ENCODE measurements at places on chromosomes 12 and 14. TPM values are rescaled to one million over a fixed set of nuclear protein-coding genes. Genes with fewer than 3 reads are reported as not detected.
A peak's percentile ranks its signal among the peaks of the same experiment; 100 is the strongest.

DNA sequence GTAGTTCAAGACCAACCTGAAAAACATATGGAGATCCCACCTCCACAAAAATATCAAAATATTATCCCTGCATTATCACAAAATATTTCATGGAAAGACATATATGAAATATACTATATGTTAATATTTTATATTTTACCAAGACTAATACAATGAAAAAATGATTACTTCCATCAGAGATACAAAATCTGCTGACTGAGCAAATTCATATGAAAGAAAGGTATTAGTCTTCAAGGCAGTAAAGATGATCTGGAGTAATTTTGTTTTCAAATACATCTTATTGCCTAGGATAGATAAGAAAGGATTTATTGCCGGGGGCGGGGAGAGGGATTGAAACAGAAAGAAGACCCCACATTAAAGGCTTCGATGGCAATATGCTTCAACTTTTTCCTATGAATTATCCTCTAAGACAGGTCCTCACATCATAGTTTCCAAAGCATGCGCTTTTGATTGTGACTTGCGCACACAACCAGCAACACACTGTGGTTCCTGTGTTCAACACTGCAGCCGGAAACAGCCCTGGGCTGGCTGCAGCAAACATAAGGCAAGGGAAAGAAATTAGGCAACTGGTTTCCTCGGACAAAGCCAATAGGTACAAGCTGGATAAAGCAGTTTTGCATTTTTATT is 83.2 kb downstream of the SPPL3 start:
- DNase-seq, result no peak

- DNase-seq, result peak; percentile 93
These were observed 121.2 kb upstream of the LRIG3 start for GRCh38 chr12:59041241-59042121.

DNA sequence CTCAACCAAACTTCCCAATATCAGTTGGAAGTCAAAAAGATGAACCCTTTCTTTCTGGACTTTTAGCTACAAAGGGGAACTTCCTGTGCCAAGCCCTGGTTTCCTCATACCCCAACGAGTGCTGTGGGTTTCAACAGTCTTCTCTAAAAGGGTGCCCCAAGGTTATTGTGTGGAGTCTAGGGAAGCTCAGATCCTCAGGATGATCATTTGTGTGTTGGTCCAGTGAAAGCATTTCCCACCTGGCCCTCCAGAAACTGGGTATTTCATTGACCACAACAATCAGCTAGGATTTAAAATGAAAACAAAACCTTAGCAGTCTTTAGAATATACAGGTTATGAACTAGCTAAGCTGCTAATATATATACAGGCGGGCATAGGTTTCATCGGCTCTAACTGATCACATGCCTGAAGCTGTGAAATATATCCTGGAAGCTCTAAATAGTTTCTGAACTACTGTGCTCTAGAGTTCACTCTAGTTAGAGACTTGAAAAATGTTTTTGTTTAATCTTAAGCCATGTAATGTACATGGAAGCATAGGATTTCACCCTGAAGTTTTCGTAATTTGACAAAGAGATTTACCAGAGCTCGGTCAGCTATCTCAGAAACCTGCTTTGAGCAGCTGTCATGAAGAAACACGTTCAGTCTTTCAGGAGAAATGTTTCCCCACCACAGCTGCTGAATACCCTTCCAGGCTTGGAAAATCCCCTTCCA is 29.6 kb downstream of the P2RX4 start:
- no peak for DNase-seq

GRCh38 chr12:52514471-52515318 is 5.5 kb downstream of the KRT5 start:
- no peak for DNase-seq

GRCh38 chr12:104802208-104802607 is 155.9 kb downstream of the SLC41A2 start:
- DNase-seq, result no peak

GRCh38 chr14:50447461-50447860 is 50.8 kb upstream of the CDKL1 start:
- peak; percentile 92 for DNase-seq

GRCh38 chr12:51108136-51108535 is 24.7 kb upstream of the CSRNP2 start:
- DNase-seq, result no peak

GRCh38 chr14:100536721-100537445 is 50.3 kb downstream of the BEGAIN start:
- no peak for DNase-seq

GRCh38 chr12:79374545-79374944 is 316.2 kb downstream of the PAWR start:
- no peak for DNase-seq

GRCh38 chr14:102058146-102058545 is 28.7 kb downstream of the HSP90AA1 start:
- DNase-seq, result no peak

- DNase-seq, result no peak
These were observed 236.1 kb downstream of the AEBP2 start for GRCh38 chr12:19675361-19675760.

- no peak for DNase-seq
These were observed 21.2 kb downstream of the DGLUCY start for GRCh38 chr14:91135039-91135438.

DNA sequence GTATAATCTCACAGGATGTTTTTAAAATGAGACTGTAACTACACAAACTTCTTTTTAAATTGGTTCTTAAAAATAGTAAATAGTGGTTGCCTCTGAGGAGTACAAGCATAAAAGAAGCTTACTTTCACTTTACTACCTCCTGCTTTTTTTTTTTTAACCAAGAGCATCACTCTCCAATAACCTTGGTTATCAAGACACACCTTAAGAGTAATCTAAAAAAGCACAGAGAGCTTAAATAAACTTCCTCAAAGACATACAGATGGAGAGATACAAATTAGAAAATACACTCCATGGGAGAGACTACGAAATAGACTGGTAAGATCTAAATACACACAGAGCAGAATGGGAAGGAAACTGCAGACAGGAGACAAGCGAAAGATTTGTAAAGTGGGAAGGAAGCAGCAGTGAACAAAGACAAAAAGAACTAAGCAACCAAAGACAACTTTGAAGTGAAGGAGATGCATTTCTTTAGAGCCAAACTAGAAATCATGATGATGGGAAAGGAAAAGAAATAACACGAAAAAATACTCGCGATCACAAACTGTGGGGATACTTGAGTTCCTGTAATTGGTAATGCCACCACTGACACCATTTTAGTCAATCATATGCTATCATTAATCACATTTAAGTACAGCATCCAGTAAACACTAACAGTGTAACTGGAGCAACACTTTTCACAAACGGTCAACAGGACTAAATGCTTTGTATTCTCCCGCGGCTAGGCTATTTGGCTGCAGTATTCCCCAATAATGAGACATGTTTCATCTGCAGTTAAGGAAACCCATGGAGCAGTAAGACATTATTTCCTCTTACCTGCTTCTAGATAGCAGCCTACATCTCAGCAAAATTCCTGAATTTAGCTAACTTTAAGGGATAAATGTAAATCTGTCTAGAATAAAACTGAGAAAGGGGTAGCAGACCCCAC is 8.2 kb downstream of the SINHCAF start:
- DNase-seq, result no peak

- DNase-seq, result no peak
These were observed 44.3 kb downstream of the CCDC92 start for GRCh38 chr12:123928274-123928865.

DNA sequence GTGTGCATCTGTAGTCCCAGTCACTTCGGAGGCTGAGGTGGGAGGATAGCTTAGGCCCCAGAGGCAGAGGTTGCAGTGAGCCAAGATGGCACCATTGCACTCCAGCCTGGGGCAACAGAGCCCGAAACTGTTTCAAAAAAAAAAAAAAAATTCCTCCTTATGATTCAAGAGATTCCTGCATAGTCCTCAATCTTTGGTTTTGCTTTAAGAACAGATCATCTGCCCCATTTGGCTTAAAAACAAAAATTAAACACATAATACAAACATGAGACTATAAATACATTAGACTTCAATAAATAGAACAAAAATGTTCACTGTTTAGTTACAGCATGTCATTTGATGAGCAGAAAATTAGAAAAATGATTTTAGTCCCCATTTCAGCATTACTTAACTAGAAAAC is 131.2 kb downstream of the PAWR start:
- no peak for DNase-seq

DNA sequence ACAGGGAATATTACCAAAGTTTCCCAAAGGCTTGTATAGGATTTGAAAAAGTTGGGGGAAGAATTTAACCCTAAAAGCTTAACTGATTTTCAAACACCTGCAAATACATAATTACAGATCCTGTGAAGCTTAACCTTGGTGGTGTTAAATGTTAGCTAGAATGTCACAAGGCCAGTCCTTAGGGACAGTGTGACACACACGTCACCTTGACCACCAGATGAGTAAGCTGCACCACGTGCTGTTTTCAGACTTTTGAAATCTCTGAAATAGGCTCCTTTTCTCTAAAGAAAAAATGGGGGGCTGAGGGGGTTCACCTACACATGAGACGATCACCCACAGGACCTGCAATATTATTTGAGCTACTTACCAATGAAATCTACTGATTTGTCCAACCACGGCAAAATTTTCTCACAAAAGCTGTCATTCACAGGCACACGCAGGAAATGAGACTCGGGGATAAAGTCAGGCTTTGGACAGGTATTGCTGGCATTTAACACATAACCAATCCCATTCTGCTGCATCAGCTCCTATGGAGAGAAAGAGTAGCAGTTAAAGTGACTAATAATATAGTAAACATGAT is 75.9 kb downstream of the DUSP16 start:
- no peak for DNase-seq

DNA sequence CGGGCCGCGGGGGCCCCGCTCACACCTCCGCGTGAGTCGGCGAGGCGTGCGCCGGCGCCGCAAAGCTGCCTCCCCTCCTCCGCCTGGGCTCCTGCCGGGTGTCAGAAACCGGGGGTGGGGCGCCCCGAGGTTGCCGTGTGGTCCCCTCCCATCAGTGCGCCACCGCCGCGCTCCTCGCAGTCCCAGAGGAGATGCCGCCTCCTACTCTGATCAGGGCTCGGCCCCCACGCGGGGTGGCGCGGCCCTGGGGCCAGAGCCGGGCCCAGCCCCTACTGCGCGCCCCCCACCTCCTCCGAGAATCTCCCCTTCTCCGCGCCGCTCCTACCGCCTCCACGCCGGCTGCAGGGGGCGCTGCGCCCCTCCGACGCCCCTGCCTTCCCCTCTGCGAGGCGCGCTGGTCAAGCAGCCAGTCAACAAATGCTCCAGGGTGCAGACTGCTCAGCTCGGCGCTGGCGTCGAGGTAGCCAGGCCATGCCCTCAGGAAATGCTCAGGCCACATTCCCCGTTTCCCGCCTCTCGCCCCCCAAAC is 467 bp upstream of the JAG2 start:
- no peak for DNase-seq

DNA sequence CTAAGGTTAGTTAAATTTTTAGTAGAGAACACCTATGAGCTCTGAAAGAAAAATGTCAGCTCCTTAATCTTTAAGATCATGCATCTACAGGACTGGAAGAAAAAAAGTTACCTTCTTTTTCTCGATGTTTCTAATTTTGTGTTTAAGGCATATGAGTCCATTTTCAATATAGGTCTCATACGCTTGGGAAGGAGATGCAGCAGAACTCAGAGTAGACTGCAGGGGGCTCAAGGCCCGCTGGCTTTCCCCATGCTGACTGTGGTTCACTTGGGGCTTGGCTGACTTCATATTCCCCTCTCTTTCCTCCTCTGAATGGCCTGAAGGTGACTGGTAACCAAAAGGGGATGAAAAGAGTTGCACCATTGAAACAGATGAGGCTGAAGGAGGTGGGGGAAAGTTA is 1.5 kb downstream of the CAPRIN2 start:
- DNase-seq, result no peak

- DNase-seq, result no peak
These were observed 3.9 kb downstream of the HOXC5 start for GRCh38 chr12:54036620-54037359.

- no peak for DNase-seq
These were observed 339.1 kb downstream of the TMEM132D start for GRCh38 chr12:129564768-129565167.

- peak; percentile 48 for DNase-seq
These were observed 1.0 kb downstream of the PGF start for GRCh38 chr14:74954232-74954946.

Gene KRT86
- 5.7 TPM for total RNA-seq

Gene EFCAB11
- 8.4 TPM for total RNA-seq

Gene GPR65
- not detected for total RNA-seq

Gene PARP11
- not detected for total RNA-seq

Gene PLBD1
- total RNA-seq, result 13.8 TPM

Gene DNAJC22
- total RNA-seq, result 4.7 TPM

Gene TMEM30B
- total RNA-seq, result 19.6 TPM

Gene LBHD2
- 0.78 TPM for total RNA-seq

Gene SPIC
- total RNA-seq, result not detected

Gene CACNA2D4
- total RNA-seq, result not detected

Gene ASB2
- total RNA-seq, result not detected

Measured in PC-9 (cell line).